CD4-positive, alpha-beta T cell treated with Interferon alpha-2 for 1 hour (primary cell): ENCODE measurements at places on chromosomes 5 and 9.

GRCh38 chr9:94164806-94165549 lies 80.7 kb downstream of the PTPDC1 start:
- no peak for DNase-seq

DNA sequence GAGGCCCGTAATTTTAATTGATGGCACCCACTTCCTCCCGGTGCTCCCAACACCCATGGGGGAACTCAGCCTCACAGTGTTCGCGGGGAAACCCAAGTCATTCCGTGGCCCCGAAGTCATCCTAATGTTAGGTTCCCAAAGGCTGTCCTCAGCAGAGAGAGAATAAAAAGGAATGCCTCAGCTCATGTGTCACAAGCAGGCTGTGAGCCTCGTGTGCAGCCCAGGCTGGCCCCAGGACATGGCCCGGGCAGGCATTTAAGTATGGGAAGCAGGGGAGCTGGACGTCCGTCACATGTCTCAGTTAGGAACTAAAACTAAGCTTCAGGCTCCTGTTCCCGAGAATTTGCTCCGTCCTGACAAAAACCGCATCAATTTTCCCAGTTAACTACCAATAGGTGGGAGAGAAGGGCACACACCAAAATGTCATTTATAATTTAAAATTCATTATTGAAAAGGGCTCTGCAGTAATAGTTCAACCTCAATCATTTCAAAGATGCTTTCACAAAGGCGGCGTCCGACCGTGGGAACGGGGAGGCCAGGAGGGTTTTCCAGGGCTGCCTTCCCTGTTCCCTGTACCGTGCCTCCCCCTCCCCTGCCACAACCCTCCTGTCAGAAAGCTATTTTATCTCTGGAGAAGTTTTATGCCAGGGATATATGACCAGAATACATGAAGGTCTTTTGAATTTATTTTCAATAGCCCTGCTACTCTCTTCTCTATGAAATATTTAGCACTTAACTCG lies 137.3 kb downstream of the FSTL4 start:
- DNase-seq: no peak

- DNase-seq: peak; percentile 49
These were observed 226.9 kb downstream of the SMARCA2 start for GRCh38 chr9:2241836-2242741.

- no peak for DNase-seq
These were observed 1175.5 kb downstream of the MAT2B start for GRCh38 chr5:164680812-164681520.

DNA sequence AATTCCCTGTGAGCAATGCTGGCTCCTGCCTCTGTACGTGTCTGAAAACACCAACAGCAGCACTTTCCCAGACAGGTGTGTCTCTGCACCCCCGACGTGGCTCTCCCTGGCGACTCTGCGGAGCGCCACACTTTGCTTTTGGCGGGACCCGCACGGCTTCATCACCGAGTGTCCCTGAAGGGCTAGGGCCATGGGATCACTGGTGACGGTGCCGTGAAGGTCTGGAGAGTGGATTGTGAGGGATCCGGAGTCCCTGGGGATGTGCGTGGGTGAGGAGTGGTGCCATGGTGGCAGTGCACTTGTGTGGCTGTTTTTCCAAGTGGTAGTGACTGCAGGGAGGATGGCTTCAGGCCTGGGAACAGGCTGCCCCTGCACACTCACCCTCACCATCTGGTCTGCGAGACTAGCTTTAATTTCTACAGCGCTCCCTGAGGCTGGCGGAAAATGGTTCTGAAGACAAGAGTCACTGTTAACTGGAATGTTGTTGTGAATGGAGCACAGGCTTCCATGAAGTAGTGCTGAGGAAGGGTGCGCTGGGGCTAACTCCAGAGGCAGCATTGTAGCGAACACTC lies 3.2 kb downstream of the NKD2 start:
- DNase-seq: no peak

GRCh38 chr5:73031839-73032238 lies 76.0 kb downstream of the FCHO2 start:
- no peak for DNase-seq

- DNase-seq: no peak
These were observed 934.7 kb downstream of the CDH12 start for GRCh38 chr5:21918451-21918850.

- DNase-seq: no peak
These were observed 141.1 kb upstream of the RAD23B start for GRCh38 chr9:107141967-107142366.

GRCh38 chr5:93360436-93361088 lies 220.5 kb downstream of the NR2F1-AS1 start:
- no peak for DNase-seq

- no peak for DNase-seq
These were observed 43.3 kb upstream of the IRX4 start for GRCh38 chr5:1926071-1926440.

- DNase-seq: no peak
These were observed 24.3 kb downstream of the CENPP start for GRCh38 chr9:92349771-92350739.

GRCh38 chr9:13013991-13014883 lies 239.4 kb downstream of the LURAP1L start:
- no peak for DNase-seq

DNA sequence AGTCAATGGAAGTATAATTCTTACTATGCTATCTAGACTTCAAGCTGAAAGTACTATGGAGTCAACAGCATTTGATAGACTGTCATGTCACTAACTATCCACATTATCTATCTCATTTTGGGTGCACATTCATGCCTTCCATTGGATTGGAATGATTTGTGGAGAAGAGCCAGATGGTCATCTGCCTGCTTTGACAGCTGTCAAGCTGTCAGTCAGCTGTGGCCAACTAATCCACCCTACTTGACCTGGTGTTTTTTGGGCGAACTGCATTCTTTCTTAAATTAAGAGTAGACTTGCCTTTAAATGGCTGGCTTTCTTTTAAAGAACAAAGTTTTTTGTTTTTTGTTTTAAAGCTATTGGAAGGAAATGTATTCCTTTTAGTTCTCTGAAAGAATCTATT lies 151.5 kb downstream of the DCP2 start:
- DNase-seq: no peak

GRCh38 chr5:96247708-96248107 lies 185.3 kb downstream of the PCSK1 start:
- no peak for DNase-seq

GRCh38 chr9:91948101-91948596 lies 1.9 kb downstream of the ROR2 start:
- DNase-seq: no peak
